ENCODE measurements at places on chromosomes 3 and 15.

DNA sequence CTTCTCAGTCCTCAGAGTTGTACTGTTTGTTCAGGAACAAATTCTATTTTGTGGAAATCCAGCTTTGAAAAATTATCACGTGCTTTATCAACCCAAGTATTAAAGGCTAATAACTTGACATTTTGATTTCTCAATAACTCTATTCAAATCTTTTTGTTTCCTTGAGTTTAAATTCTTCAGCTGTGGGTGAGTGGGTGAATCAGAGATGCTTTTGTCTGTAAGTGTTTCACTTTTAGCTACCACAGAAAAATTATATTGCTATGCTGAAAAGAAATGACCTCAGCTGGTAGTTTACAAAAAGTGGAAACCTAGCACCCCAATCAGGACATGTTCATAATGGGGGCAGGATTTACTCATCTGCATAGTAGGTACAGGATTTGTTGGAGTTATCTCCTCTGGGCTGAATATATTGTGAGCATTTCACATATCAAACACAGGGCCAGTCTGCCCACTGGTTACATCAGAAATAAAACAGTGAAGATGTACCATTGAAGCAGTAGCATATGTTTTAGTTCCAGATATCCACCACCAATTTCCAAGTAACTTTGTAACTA lies 30.5 kb downstream of the MINDY4B start:
- no peak for DNase-seq

GRCh38 chr3:152328841-152329240 lies 60.1 kb downstream of the MBNL1 start:
- no peak for DNase-seq

GRCh38 chr3:59043391-59043790 lies 6.4 kb downstream of the CFAP20DC start:
- no peak for DNase-seq

- DNase-seq, result no peak
Observed at GRCh38 chr15:69096196-69096595, 64.2 kb upstream of the GLCE start.

DNA sequence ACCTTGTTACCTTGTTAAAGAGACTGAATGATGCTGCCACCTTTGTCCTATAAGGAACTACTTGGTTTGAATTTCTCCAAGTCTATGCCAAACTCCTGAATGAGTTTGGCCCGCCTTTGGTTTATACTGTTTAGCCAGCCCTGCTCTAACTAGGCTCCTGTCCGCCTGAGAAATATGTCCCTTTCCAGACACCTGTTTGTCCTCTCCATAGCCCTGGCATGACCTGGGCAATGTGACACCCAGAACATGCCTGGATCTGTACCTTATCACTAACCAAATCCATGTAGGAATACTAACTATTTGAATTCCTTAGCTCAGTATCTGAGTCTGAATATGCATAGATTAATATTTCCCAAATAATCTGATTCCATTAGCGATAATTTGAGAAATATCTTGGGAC lies 24.4 kb upstream of the TMC3 start:
- DNase-seq, result no peak

- DNase-seq, result no peak
Observed at GRCh38 chr15:48645558-48646330, at the start of gene FBN1. Gene FBN1, minus strand, starts transcription at chr15:48645709. Its CDS starts 940 bp downstream, at chr15:48644769.

DNA sequence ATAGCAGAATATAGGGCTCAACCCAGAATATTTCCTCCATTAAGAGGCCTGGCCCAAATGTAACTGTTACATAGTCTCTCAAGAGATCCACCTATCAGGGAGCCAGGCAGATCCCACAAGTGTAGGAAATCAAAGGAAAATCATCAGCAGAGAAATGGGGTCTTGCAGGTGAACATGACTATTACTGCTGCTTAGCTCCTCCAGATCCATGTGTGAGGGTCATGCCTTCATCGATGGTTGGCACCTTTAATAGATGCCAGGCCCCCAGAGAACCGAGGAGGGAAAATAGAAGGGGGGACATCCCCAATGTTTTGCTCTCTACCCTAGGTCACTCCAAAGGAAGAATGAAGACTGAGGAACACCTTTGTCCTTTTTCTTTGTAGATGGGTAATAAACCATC lies 1029.9 kb upstream of the CADM2 start:
- DNase-seq, result no peak

DNA sequence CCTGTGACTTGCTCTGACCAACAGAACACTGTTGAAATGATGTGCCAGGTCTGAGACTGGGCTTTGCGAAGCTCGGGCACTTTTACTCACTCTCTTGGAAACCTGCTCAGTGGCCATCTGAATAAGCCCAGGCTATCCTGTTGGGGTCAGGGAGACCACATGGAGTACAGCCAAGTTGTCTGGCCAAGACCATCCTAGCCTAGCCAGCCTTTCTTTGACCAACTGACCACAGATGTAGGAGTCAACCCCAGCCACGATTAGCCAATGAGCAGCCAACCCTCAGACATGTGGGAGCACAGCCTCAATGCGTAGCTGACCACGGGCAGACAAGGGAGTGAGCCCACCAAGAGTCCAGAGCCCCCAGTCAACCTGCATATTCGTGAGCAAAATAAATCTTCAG lies 26.1 kb downstream of the CCR9 start:
- DNase-seq, result no peak

GRCh38 chr15:29126208-29126536 lies 143.4 kb downstream of the NSMCE3 start:
- DNase-seq, result no peak

GRCh38 chr15:29687204-29687815 lies 135.0 kb downstream of the TJP1 start:
- no peak for DNase-seq

DNA sequence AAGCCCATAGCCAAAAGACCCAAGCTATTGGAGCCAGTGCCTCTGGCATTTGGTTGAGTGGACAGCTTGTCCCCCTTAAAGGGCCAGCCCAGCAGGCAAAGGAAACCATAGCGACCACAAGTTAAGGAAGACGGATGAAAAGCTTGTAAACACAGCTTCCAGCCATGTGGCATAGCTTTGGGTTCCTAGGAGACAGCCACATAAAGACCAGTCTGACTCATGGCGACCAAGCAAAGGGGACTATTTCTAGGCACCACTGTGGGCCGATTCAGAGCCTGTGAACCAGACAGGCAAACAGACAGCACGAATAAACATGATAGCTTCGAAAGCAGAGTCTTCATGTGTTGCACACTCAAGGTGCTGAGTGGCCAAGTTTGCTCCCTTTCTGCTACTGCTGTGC lies 30.5 kb upstream of the SRGAP3 start:
- no peak for DNase-seq

GRCh38 chr3:167936019-167936418 lies 159.7 kb downstream of the GOLIM4 start:
- no peak for DNase-seq

GRCh38 chr15:39167164-39168058 lies 413.5 kb upstream of the THBS1 start:
- no peak for DNase-seq

DNA sequence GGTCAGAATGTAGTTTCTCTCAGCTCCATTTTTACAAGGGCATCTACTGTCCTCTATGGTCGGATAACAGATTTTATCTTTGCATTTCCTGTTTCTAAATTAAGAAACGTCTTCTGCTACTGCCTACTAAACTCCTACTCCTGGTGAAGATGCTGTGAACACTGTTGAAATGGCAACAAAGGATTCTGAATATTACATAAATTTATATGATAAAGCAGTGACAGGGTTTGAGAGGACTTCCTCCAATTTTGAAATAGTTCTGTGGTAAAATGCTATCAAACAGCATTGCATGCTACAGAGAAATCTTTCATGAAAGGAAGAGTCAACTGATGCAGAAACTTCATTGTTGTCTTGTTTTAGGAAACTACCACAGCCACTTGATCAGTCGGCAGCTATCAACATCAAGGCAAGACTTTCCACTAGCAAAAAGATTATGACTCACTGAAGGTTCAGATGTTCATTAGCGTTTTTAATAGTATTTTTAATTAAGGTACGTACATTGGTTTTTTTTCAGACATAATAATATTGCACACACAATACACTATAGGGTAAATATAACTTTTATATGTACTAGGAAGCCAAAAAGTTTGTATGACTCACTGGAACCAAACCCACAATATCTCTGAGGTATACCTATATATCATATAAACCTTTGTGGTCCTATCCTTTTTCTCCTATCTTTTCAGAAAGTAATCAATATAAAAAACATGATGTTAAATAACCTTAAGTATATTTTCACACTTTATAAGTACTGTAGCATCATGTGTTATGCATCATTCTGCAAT lies 156.1 kb downstream of the STAG1 start:
- no peak for DNase-seq

GRCh38 chr3:135087782-135088181 lies 292.7 kb downstream of the EPHB1 start:
- no peak for DNase-seq

DNA sequence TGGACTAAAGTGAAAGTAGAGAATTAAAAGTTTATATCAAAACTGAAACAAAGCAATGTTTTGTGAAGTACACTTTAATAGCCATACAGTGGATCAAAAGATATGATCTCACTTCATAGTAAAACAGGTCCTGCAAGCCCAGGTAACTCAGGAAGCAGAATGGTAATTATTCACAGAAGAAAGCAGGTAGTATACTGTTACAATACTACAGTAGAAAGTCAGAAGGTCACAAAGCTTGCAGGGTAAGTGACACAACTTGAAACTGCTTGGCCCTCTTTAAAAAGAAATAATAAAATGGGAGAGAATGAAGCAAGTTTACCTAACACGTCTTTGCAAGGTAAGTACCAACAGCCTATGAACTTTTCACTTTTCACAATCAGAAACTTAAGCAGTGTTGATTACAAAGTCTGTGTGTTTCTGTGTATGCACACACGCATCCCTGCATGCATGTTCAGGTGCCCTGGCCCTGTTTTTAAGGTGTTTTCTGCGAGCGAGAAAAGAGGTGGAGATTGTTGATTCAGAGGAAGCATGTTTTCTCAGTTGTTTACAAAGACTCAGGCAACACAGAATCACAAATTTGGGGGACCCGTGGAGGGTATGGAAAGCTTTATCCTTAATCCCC lies at the start of gene NAALADL2:
Gene NAALADL2 (plus strand): TSS at position 221 of the 622 bp plus-strand sequence.
- DNase-seq, result no peak

DNA sequence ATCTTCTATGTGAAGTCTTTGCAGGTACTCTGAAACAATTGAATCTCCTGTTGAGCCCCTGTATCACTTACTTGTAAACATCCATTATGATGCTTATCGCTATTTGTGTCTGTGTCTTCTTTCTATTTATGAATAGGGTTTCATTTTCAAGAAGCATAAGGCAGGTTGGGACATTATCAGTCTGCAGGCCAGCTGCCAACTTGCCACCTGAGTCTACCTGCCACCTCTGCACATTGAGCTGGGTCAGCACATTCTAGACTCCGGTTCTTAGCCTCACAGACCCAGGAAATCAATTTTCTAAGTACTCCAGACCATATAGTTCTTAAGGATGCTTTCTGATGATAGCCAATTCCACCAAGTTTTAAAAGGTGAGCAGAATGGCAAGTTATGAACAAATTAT lies 105.7 kb upstream of the MCTP2 start:
- no peak for DNase-seq

- DNase-seq, result no peak
Observed at GRCh38 chr3:183369117-183369516, 59.3 kb downstream of the MCF2L2 start.

- DNase-seq, result no peak
Observed at GRCh38 chr3:73592154-73593144, 32.3 kb downstream of the PDZRN3 start.

DNA sequence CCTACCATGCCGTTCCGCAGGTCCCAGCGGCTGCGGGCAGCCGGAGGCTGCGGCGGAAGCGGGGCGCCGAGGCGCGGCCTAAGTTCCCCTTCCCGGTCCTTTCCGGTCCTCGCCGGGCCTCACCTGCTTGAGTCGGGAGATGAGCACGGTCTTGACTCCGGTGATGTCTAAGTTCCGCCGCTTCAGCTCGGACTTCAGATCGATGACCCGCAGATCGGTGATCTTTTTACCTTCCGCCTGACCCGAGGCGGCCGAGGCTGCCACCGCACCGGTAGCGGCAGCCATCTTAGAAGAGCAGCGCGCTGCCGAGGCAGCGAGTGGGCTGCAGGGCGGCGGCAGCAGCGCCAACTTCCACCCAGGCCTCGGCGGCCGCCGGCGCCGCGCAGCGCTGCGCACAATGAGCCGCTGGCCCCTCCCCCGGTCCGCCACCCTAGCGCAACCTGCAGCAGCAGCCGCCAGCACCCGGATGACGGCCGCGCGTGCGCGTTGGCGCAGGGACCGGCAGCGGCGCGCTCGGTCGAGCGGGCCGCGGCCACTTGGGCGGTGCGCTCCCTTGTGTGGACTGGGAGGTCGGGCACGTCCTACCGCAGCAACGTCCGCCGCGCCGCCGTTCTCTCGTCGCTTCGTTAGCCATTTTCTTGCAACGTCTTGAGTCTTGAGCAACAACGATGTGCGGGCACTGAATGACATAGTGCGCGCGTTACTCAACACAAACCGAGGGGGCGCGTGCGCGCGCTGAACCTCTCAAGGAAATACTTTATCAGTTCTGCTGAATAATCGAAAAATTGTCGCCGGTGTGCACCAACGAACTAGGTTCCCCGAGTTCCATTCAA lies at the start of gene SLTM:
Gene SLTM (minus strand): TSS at position 399 of the 833 bp plus-strand sequence. CDS start 114 bp downstream, at position 285.
- DNase-seq, result peak; percentile 85

DNA sequence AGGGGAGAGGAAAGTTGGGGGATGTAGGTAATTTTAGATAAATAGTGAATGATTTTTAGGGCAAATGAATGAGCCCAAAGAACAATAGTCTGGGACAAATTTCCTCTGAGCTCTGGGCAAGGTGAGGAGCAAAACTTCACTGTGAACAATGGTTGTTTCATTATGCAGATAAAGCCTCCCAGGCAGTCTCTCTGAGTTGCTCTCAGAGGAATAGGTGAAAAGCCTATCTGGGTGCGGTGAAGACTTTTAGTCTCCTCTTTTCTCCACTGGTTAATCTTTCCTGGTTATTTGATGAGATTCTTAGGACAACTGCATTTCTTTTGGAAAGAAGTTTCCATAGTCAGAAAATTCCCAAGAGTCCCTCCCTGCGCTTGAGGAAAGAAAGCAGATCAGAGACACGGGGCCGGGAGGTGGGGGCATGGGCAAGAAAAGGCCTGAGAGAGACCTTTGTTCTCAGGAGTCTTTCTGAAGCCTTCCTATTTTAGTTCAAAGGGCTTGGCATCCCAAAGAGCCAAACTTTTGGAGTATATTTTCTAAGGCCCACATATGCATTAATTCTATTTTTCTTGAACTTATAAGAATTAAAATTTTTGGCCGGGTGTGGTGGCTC lies 353.6 kb upstream of the SLCO3A1 start:
- no peak for DNase-seq

DNA sequence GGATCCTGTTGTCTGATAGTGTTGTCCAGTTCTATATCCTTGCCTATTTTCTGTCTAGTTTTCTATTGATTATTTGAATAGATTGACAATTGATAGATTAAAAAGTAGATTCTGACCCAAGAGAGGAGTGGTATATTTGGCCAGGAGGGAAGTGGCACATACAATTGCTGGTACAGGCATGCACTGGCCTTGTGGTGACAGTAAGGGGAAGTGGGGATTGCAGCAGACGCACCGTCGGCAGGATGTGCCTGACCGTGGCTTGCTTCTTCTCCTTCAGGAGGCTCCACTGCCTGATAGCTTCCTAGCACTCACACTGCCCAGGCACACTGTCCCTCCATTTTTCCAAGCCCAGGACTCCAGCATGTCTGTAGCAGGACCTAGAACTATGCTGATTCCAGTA lies 10.5 kb downstream of the GABRG3 start:
- no peak for DNase-seq
